ENCODE measurements at places on chromosomes 5 and 9.
A peak's percentile ranks its signal among the peaks of the same experiment; 100 is the strongest.

- no peak for DNase-seq
These were observed 28.1 kb downstream of the CCDC187 start for GRCh38 chr9:136275655-136276429.

DNA sequence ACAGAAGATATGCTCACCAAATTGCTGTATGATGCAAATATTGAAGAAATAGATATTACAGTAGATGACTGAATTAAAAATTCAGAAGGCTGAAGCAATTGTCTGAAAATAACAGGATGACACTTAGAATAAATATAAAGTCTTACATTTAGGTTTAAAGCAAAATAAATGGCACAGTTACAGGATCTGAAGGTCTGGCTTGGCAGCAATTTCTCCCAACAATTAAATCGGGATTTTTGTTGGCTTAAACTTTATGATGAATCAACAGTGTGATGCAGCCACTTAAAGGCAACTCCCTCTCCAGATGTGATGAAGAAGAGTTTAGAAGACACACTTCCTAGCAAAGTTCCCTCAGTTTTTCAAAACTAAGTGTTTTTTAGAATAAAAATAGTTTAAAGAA lies 80.5 kb downstream of the NREP start:
- DNase-seq = no peak

- DNase-seq = no peak
These were observed 163.4 kb downstream of the RGS3 start for GRCh38 chr9:113626735-113627495.

GRCh38 chr5:116650964-116651363 lies 76.3 kb upstream of the SEMA6A start:
- no peak for DNase-seq

- DNase-seq = no peak
These were observed 234.8 kb downstream of the PIK3R1 start for GRCh38 chr5:68450245-68450852.

- DNase-seq = no peak
These were observed 1038.3 kb downstream of the TLE1 start for GRCh38 chr9:80651044-80651443.

DNA sequence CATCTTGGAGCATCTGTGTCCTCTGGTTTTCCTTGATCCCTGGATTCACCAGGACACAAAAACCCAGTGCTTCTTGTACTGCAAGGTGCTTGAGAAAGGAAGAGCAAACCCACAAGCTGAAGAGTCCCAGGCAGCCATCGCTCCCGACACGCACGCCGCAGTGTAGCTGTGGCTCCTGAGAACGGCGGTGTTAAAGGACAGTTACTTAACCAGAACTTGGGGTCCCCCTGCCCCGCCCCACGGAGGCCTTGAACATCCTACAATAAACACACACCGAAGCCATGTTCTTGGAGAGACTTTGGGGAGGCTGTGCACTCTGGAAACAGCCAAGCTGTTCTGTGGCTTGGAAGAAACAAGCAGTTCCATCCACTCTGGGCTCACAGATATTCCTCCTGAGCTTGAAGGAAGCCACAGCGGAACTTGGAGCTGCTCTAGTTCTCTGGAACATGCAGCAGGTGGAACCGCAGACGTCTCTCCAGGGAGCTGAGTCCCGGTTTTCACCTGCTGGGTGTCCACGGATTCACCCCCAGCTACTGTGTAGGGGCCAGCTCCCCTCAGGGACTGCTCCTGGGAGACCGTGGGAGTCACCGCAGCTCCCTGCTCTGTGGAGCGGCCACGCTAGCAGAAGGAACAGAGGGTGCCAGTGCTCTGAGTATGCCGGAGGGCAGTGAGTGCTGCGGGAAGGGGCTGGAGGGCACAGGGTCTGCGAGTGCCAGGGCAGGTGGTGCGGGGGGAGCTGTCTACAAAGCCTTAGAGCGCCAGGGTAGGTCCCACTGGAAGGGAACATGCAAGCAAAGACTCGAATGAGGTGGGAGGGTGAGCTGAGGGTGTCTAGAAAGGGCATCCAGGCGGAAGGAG lies 107.3 kb downstream of the ADAMTS2 start:
- no peak for DNase-seq

DNA sequence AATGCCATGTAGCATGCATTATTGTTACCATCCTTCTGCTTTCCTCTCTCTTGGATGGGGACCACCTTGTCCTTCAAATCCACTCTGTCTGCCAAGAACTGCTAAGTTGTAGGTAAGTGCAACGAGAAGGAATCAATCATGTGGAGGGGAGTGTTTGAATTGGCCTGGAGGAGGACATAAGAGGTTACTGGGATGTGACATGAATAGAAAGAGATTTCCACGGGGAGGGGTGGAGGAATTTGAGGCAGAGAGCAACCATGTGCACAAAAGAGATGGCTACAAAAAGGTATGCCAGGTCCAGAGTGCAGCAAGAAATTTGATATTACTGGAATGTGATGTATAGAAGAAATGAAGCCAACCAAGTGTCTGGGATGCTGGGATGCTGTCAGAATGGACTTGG lies 648.9 kb upstream of the KLF4 start:
- no peak for DNase-seq

- no peak for DNase-seq
These were observed 1253.5 kb upstream of the CDH6 start for GRCh38 chr5:29939988-29940387.

DNA sequence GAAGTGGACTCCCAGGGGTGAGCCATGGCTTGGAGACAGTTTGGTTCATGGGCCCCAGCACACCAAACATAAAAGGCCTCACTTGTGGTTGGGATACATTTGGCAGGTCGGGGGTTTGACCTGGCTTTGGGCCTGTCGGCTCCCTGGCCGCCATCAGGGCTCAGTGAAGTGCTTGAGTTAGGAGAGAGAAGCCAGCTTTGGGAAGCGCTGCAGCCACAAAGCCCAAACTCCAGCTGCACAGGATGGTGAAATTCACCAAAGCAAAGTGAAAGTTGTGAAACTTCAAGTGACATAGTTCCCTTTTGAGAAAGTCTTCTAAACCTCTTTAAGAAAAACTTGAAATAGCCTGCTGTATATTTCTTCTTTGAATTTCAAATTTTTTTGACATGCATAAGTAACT lies 27.5 kb downstream of the SLC46A2 start:
- no peak for DNase-seq

- DNase-seq = no peak
These were observed 97.2 kb downstream of the SH3TC2 start for GRCh38 chr5:148965511-148966265.

- no peak for DNase-seq
These were observed 82.6 kb upstream of the SV2C start for GRCh38 chr5:76000582-76000981.

- DNase-seq = no peak
These were observed 48.8 kb upstream of the GALNT10 start for GRCh38 chr5:154141745-154142221.

DNA sequence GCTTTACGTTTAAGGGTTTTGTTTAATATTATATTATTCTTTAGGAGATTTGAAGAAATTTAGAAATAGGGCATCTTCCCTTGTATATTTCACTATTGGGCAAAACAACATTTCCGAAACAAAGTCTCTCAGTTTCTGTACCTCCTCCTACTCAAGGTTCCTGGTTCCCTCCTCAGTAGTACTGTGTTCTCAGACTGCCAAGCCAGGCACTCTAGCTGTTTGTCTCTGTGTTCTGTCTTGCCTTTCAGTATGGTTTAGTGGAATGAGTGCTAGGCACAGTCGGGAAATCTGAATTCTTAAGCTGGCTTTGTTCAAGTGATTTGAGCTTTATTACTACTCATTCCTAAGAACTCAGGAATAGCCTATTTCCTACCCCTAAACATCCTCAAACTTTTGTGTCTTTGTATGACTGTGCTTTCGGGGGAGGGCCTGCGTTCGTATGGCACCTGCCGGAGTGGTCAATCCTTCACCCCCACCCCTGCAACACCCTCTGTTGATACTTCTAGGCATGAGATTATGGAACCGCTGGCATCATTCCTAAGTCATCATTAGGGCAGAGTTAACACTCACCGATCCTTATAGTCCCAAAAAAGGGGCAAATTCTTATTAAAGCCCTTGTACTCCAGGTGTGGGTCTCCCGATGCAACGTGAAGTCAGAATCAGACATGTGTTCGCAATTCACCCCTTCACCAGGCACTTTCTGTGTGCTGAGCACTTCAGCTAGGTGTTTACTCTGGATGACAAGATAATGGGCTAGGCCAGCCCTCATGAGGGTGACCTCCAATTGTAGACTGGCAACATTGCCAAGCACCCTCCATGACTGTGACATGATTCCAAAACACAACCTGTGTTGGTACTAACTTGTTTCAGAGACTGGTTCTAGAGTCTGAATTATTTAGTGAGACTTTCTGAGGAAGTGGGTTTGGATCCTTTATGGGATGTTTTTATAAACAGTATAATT lies 24.5 kb downstream of the SNX18 start:
- DNase-seq = no peak

DNA sequence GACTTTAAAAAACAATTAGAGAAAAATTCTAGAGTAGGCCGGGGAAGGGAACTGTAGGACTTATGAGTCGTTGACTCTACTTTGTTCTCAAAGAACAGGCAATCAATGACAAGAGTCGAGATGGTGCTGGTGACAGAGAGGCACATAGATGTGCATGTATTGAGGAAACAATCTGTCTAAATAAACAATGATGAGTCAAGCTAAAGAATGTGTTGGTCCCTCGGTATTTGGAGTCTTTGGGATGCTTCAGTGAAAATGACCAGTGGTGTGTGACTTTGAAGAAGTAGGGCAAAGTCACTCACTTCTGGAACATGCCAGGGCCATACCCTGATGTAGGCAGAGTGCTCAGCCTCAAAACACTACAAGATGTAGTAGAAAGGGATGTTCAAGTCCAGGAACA lies 288.1 kb upstream of the PANK3 start:
- no peak for DNase-seq

DNA sequence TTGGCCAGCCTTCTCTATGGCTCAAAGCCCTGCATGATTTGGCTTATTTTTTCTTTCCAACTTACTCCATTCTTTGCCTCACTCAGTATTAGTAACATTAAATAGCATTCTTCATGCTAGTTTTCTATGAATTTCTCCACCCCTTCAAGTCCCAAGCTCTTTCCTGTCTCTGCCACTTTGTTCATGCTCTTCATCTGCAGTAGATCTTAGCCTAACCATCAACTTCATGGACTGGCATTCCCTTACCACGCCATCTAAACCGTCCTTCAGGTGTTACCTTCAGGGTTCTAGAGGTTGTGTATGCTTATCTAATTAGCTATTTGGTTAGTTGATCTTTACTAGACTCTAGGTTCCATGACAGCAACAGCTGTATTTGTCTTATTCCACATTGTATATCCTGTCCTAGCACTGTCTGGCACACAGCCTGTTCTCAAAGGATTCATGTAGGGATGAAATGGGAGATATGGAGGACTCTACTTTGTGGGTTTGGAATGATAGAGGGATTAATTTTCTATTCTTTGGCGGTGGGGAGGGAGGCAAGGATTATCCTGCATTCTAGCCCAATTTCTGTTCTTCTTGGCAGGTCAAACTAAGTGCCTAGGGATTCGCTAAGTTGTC lies 26.4 kb downstream of the TMEM167A start:
- DNase-seq = no peak

DNA sequence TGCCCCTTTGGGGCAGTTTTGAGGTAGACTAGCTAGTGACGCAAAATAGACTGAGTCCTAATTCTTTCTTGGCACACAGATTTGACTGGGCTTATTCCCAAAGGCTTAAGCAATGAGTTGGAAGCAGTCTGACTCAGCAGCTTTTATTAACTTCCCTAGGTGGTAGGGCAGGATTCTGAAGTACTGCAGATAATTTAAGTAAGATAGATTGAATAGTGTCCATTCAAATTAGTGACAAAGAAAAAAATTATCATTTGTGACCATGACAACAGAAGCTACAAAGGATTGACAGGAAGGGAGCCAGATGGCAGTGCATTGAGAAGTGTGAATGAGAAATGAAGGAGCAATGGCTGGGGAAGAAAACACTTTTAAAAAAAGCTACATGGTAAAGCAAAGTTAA lies 649.4 kb downstream of the CDH9 start:
- DNase-seq = no peak

GRCh38 chr9:112034216-112034611 lies 137.6 kb downstream of the UGCG start:
- DNase-seq = no peak

- DNase-seq = no peak
These were observed 73.9 kb downstream of the RORB start for GRCh38 chr9:74570879-74571512.

GRCh38 chr9:109440797-109441287 lies 57.3 kb downstream of the PTPN3 start:
- peak; percentile 51 for DNase-seq

- DNase-seq = no peak
These were observed 35.6 kb upstream of the ANKRD33B start for GRCh38 chr5:10528056-10528816.

DNA sequence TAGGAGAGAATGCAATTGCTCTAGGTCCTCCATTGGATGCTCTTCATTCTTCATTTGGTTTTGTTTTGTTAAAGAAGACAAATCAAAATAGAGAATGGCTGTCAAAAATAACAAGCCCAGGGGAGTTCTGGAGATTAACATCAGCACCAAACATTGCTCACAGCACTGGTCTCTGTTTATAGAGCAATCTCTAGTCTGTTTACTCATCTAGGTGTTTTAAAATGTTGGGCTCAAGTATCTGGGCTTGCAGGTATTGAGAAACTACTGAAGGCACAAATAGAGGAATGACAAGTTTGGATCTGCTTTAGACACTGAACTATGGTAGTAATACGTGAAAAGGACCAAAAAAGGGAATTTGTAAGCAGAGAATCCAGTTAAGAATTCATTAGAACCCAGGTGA lies 77.0 kb upstream of the TMC1 start:
- DNase-seq = no peak

GRCh38 chr5:146068977-146069779 lies 36.2 kb downstream of the PLAC8L1 start:
- DNase-seq = no peak

DNA sequence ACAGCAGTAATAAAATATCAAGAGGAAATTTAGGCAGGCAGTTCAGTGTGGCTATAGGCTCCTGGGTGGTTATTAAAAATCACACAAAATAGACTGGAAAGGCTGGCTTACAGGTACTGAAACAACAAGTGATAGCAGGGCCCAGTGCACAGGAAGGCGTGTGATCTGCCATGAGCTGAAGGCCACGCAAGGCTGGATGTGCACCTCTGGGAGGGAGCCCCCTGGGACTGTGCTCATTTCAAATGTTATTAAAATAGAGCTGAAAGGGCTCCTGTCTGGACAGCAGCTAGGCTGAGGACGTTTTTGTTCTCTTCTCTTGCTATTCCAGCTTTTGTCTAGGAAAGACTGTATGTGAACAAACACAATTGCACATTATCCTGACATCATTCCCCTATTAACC lies 324.3 kb upstream of the RFX3 start:
- DNase-seq = no peak

DNA sequence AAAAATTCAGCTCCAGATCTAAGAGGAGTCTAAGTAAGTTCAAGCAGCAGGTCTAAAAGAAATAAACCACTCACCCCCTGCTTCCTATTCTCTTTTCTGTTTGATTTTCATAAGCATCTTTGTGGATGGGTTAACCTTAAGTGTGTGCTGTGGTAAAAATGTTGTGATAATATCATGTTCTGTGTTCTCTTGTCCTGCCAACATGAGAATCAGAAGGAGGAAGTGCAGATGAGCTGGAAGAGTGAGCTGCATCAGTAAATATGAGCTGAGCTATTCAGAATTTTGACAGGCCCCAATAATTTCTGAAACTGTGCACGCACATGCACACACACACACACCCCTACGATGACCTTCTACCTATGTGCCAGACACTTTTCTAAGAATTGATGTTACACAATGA lies 186.5 kb upstream of the ANKRD55 start:
- no peak for DNase-seq
